Frontal cortex (tissue), 4 donors: ENCODE measurements at places on chromosomes 16 and 17.

- no peak for DNase-seq
These were observed 97.1 kb upstream of the MYOCD start for GRCh38 chr17:12568358-12569251.

GRCh38 chr17:33732116-33732515, 439.0 kb upstream of the ASIC2 start:
- DNase-seq, result no peak

DNA sequence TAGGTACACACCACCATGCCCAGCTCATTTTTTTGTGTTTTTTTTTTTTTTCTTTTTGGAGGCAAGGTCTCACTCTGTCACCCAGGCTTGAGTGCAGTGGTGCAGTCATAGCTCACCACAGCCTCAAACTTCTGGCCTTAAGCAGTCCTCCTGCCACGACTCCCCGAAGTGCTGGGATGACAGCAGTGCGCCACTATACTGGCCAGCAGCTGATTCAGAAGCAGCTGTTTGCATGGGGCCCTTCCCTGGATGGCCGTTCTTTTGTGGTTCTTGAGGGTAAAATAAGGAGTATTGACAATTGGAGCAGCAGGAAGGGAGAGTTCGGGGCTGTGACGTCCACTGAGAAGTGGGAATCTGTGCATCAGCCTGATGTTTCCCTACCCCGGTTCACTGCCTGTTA, 41.6 kb downstream of the KIAA0513 start:
- no peak for DNase-seq

- no peak for DNase-seq
These were observed 295.5 kb downstream of the CDH11 start for GRCh38 chr16:64826374-64826773.

DNA sequence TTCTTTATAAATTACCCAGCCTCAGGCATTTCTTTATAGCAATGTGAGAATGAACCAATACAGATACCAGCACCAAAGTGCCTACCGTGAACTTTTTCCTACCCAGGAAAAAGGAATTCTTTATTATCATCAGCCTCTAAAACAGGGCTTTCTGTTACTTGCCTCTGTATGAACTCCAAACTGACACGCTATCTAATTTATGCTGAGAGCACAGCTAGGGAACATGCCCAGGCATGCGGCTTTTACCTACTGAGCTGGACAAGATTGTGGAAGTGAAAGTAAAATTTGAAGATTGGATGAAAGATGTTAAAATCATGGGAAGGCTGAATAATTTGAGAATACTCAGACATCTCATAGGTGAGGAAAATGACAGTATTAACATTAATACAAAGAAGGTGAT, 24.4 kb upstream of the ADCY9 start:
- DNase-seq, result no peak

DNA sequence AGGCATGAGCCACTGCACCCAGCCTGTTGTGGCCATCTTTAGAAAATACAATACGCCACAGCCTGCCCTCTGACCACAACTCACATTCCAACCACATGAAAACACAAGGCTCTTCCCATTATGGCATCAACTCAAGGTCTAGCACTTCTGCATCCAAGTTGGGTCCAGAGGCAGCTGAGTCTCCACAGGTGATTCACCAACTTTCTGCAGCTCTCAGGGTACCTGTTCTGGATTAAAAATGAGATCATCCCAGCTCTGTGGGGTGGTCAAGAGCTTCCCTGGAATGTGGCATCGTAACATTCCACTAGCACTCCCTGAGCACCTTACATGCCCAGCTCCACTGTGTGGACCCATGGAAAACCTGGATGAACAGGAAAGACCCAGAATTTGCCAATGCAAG, 9.9 kb upstream of the GUCY2D start:
- no peak for DNase-seq

- no peak for DNase-seq
These were observed 10.8 kb upstream of the JPT2 start for GRCh38 chr16:1667271-1667670.

GRCh38 chr17:28216528-28216927, 102.5 kb upstream of the TMEM97 start:
- DNase-seq, result no peak

GRCh38 chr16:23321206-23321875, 19.2 kb downstream of the SCNN1B start:
- no peak for DNase-seq

DNA sequence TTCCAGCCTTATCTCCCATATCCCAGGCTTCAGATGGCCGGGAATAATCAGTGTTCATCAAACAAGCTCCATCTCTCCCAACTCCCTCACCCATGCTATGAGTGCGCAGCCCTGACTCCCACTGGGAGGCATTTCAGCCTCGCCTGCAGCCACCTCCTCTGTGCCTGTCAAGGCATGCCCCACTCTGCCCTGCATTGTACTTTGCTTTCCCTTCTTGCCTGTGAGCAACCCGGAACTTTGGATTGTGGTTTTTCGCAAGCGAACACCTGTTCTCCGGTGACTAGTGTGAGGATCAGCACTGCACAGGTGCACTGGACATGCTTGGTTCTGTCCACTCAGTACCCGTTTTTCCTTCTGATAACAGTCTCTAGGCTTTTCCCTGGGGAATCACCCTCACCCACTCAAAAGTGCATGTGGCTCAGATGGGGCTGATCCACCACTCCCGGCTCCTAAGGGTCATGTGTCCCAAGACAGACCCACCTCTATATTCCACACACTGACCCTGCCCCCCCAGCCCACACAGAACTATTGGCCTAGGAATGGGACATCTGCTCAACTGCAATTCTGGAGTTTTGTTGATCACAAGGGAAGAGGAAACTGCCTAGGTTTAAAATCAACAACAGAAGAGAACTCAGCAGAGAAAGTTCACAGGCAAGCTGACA, 9.1 kb downstream of the CHST6 start:
- DNase-seq, result no peak

GRCh38 chr16:27952811-27953210, 110.7 kb downstream of the GSG1L start:
- no peak for DNase-seq

GRCh38 chr17:58121925-58122324, 26.3 kb upstream of the OR4D1 start:
- peak; percentile 27 for DNase-seq

DNA sequence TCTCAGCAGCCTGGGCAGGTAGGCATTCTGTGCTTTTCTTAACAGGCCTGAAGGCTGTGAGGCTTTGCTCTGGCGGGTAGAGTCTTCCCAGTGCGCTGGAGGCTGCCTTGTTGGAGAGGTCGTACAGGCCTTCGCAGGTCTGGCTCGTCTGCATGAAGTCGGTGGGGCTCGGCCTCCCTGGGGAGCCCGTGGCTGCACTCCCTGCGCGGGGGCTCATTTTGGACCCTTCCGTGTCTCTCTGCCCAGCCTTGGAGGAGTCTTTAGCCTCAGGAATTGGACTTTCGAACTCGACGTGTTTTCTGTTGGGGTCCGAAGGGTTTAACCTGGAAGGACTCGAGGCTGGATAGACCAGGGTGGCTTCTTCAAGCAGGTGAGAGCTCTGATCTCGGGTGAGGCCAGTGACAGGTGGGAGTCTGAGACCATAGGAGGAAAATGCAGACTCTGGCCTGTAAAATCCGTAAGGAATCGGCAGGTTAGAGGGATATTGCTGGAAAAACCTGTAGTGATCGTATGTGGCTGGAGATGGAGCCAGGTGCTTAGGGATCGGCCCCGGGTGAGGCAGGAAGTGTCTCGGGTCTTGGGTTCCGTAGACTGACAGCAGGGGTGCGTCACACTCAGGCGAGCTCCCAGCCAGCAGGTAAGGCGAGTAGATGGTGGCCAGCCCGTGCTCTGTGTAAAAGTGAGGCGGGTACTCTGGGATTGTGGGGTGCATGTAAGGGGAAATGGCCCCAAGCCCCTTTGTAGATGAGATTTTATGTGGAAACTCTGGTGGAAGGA, 8.6 kb downstream of the ZNF750 start:
- no peak for DNase-seq

DNA sequence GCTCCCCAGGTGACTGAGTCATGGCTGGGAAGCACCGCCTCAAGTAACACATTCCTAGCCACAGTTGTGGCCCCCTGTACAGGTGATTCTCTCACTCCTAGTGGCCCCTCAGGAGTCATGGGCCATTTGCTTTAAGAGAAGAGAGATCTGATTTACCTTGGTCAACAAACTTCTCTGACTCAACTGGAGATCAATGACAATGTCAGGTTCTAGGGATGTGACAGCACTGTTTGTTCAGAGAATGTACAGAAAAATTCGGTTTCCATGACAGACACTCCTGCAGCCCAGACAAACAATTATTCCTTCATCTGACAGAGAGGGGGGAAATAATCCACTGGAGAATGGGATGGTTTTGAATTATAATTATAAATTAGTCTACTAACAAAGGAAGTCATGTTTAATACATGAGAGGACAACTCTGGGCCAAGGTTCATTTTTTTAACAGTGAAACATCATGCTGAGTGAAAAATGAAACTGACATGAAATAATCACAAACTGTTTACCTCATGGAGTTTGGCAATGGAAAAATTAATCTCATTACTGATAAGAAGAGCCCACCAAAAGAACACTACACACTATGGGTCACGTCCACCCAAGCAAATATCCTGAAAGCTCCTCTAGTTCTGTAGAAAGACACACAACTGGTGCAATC, 9.7 kb downstream of the ERN1 start:
- no peak for DNase-seq

GRCh38 chr17:16214190-16215001, 938 bp downstream of the NCOR1 start:
- no peak for DNase-seq

DNA sequence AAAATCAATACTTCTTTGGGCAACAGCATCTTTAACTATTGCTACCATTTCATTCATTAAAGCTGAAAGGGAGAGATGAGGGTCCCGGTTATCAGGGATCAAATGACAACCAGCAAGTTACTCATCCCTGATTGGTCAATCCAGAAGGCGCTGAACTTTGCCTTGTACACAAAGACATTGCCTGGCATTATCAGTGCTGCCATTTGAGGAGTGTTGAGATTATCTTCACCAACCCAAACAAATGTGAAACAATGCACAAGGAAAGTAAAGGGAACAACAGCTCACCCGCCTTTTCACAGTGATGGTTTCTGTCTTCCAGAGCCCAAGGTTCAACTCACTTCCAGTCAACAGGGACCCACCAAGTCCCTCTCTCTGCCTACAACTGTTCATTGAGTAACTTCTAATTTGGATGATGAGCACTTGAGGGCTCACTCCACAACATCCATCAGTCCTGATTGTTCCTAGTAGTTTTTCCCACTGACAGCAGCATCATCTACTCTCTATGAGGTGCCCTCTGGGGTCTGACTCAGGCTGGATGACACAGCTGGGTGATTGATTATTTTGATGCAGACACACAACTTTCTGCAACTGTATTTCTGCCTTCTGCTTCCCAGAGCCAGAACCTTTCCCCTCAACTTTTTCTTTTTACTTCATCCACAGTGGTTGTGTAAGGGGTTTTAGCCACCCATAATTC, 32.0 kb downstream of the LYRM9 start:
- no peak for DNase-seq

- no peak for DNase-seq
These were observed 37.3 kb upstream of the VWA3A start for GRCh38 chr16:22054847-22055590.

DNA sequence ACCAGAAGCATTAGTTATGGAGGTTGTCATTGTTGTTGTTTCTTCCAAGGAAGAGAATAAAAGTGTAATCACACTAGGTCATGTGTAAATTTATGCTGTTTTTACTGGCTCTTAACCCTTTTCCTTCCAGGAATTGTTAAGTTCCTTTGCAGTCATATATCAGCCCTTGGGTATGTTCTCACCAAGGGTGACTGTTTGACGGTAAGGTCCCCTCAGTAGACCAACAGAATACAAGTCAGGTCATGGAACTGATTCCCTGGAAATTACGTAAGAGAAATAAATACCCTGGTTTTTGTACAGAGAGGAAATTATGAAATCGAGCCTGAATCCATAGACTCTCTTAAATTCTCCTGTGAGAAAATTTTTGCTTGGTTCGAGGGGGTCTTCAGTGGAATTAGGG, 11.2 kb upstream of the KCNJ2 start:
- DNase-seq, result no peak

- DNase-seq, result no peak
These were observed 56.3 kb downstream of the LMF1 start for GRCh38 chr16:914440-914839.

DNA sequence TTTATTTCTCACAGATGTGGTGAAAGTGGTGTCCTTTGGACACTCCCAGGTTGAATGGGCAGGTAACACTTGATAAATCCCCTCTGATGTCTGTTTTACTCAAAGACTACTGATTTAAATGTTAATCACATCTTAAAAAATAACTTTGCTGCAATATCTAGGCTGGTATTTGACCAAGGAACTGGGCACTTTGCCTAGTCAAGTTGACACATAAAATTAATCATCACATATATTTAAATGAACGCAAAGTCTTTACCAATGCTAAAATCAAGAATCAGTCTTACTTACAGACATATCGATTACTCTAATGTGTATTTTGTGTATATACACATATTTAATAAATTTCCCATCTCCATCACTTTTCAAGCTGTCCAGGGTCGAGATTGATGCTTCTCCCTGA, 7.0 kb downstream of the MT2A start:
- no peak for DNase-seq

DNA sequence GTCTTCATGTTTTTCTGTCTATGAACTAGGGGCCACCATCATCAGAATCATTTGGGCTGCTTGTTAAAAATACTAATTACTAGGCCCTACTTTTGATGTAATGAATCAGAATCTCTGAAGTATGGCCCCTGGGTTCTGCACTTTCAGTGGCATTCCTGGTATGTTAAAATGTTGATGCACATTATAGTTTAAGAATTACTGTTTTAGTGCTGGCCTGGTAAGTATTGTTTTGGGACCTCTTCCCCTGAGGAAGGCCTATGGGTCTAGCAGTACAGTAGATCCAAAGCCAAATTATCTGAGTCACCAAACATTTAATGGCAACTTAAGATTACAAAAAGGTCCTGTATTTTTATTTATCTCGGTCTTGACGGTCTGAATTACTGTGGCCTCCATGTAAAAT, 58.8 kb downstream of the AP2B1 start:
- no peak for DNase-seq

DNA sequence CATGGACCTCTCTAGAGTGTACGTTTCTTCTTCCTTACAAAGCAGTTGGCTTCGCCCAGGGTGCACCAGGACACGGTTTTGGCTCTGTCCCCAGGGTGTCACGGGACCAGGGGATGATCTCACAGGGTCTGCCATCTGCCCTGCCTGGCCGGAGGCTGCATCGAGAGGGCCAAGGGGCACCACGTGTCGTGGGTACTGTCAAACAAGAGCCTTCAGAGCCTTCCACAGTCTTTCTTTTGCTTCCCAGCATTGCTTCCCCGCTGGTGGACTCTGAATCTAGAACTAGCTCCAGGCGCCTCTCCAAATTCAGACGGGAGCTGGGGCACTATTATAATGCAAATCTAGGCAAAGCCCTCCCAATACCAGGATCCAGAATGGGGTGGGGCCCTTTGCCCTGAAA, 47.9 kb downstream of the MAPT start:
- peak; percentile 78 for DNase-seq

- no peak for DNase-seq
These were observed 34.7 kb downstream of the GINS3 start for GRCh38 chr16:58426966-58427365.

GRCh38 chr16:4362476-4363135, 9.0 kb upstream of the VASN start:
- no peak for DNase-seq
